Activated T-helper 1 cell treated with anti-CD3 and anti-CD28 coated beads, Interleukin-12 subunit alpha, Interleukin-12 subunit beta, Interleukin-2, Interleukin-4 antibody, amounts not matched to agents 30 ng/mL and 10 ng/mL and 1 ng/mL, durations not matched to agents 14 hours and 24 hours and 36 hours (primary cell): ENCODE measurements at places on chromosomes 12 and 14.

- peak overlapping the region; percentile 19 for H3K4me3 ChIP-seq
- H3K36me3 ChIP-seq, result no peaks in the 10 kb centered on the region
- no peak overlapping the region for H3K27ac ChIP-seq
- peak; percentile 64 for DNase-seq
Measured at GRCh38 chr14:103091041-103091882, 3.3 kb upstream of the EXOC3L4 start.

GRCh38 chr14:35973770-35974169 is 147.6 kb downstream of the BRMS1L start:
- no peak overlapping the region for H3K4me3 ChIP-seq
- DNase-seq, result no peak
- H3K27me3 ChIP-seq, result peaks cover 14% of the 10 kb centered on the region
- H3K36me3 ChIP-seq, result no peaks in the 10 kb centered on the region
- no peak overlapping the region for H3K27ac ChIP-seq

DNA sequence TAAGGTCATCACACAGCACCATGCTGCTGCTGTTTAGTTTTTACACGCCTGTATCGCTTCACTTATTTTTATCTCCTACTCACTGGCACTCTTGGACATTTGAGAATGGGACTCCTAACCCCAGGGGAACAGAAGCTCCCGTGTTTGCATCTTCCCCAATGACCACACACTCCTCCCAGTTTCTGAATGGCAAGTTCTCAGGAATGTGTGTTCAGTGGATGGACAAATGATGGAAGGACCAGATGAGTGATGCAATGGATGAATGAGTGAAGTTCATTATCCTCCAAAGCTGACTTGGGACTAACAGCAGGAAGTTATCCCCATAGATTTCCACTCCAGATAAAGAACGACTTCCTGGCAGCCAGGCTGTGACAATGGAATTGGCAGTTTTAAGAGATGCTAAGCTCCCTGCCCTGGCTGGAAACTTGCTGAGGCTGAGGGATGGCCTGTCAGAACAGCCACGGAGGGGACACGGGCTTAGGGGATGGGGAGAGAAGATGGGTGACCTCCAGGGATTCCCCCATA is 231.5 kb downstream of the SLC15A4 start:
- no peaks in the 10 kb centered on the region for H3K27me3 ChIP-seq
- no peaks in the 10 kb centered on the region for H3K4me1 ChIP-seq
- H3K36me3 ChIP-seq, result no peaks in the 10 kb centered on the region
- H3K4me3 ChIP-seq, result no peak overlapping the region
- no peak for DNase-seq
- H3K27ac ChIP-seq, result no peak overlapping the region

- no peak overlapping the region for H3K27ac ChIP-seq
- no peak overlapping the region for H3K4me3 ChIP-seq
- peaks cover 80% of the 10 kb centered on the region for H3K4me1 ChIP-seq
- H3K36me3 ChIP-seq, result peaks cover 62% of the 10 kb centered on the region
- H3K27me3 ChIP-seq, result no peaks in the 10 kb centered on the region
Measured at GRCh38 chr12:94264736-94265485, 116.5 kb downstream of the PLXNC1 start.

- peaks cover 11% of the 10 kb centered on the region for H3K4me1 ChIP-seq
- peak; percentile 3 for DNase-seq
- no peaks in the 10 kb centered on the region for H3K36me3 ChIP-seq
- H3K27ac ChIP-seq, result no peak overlapping the region
- no peak overlapping the region for H3K4me3 ChIP-seq
Measured at GRCh38 chr12:52681526-52682380, 1.5 kb upstream of the KRT1 start.

- H3K27ac ChIP-seq, result no peak overlapping the region
- no peak for DNase-seq
- no peak overlapping the region for H3K4me3 ChIP-seq
- peaks cover 18% of the 10 kb centered on the region for H3K4me1 ChIP-seq
- H3K36me3 ChIP-seq, result no peaks in the 10 kb centered on the region
Measured at GRCh38 chr12:93166541-93167307, 211.0 kb upstream of the NUDT4 start.

GRCh38 chr12:120662879-120663278 is 22.5 kb downstream of the CABP1 start:
- H3K4me3 ChIP-seq, result no peak overlapping the region
- no peaks in the 10 kb centered on the region for H3K36me3 ChIP-seq
- peaks cover 5% of the 10 kb centered on the region for H3K27me3 ChIP-seq
- H3K4me1 ChIP-seq, result no peaks in the 10 kb centered on the region
- H3K27ac ChIP-seq, result no peak overlapping the region
- DNase-seq, result no peak
